Epithelial cell of esophagus (primary cell): ENCODE measurements at places on chromosomes 5 and 9.

DNA sequence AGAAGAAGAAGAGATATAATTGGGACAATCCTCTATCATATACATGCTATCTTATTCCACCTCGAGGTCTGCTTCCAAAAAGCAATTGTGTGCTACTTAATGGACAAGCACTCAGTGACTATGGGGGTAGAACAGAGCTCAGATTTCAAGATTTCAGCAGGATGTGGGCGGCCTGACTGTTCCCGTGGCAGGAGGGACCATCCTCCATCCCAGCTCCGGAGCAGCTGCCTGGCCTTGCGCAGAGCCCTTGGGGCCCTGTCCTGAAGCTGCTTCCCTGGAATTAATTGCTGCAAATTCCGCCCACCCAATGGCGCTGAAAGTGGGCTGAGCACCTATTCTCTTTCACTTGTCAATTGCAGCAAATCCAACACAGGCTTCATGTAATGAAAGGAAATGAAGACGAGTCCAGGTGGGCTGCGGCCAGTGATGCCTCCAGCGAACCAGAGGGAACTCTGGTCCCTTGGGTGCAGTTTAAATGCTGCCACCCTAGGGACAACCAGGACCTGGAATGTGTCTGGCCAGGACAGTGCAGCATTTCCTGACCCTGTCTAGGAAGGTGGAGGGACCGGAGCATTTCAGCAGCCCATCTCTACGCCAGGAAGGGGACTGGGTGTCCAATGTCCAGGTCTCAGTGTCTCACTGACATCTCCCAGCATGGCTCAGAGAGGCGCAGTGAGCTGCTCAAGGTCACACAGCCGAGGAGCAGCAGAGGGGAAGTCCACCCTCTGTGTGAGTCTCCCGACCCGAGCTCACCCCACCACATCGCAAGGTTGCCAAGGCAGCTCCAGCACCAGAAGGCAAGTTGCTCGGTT lies 50.5 kb upstream of the FCN1 start:
- no peak for DNase-seq

DNA sequence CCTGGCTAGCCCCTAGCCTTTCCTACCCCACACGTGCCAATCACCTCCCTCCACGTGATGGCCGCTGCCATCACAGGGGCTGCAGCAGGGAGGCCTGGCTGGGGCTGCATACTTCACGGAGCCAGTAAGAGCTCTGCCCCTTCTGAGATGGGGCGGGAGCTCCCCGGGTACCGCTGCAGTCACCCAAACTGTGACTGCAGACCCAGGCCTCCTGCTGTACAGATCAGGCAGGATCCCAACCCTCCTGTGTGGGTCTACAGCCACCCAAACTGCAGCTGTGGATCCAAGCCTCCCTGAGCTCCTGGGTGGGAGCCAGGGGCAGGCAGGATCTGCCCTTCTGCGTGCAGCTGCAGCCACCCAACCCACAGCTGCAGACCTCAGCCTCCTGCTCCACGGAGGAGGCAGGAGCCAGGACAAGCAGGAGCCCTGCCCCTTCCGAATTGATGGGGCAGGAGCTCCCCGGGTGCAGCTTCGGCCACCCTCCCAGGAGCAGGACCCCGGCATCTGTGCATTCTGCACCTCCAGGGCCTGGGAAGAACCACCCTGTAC lies 3.2 kb upstream of the BTNL9 start:
- no peak for DNase-seq

- DNase-seq, result no peak
Measured at GRCh38 chr9:124389146-124389939, 25.9 kb downstream of the PSMB7 start.

DNA sequence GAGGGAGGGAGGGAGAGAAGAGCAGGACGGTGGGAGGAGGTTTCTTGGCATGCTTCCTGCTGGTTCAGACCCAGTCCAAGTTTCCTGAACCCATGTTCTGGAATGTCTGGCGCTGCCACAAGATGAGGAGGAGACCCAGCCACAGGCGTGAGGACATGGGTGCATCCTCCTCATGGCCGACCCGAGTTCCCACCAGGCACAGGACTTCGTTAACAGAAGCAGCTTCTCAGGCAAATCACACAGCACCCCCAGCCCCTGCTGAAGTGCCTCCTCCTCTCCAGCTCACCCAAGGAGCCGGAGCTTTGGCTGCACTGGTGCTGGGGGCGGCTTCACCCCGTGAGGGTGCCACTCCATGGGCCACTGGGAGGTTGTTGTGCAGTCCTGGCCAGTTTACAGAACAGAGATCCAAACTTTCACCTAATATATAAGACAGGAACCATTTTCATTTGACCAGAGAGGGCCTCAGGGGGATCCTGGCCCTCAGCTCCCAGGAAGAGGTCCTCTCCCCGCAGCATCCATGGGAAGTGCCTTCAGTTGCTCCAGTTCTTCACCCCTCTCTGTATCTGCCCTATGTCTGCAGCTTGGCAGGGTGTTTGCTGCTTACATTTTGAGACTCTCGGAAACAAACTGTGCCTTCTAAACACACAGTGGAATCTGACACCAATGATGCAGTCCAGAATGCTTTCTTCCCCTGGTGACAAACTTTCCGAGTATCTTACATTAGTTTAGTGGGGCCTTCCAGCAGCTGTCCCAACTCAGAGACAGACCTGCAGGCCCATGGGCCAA lies 10.2 kb upstream of the NKD2 start:
- DNase-seq, result no peak
